ENCODE measurements at places on chromosomes 7 and 10.

- DNase-seq: no peak
These were observed 48.0 kb downstream of the HSPA12A start for GRCh38 chr10:116694243-116694926.

DNA sequence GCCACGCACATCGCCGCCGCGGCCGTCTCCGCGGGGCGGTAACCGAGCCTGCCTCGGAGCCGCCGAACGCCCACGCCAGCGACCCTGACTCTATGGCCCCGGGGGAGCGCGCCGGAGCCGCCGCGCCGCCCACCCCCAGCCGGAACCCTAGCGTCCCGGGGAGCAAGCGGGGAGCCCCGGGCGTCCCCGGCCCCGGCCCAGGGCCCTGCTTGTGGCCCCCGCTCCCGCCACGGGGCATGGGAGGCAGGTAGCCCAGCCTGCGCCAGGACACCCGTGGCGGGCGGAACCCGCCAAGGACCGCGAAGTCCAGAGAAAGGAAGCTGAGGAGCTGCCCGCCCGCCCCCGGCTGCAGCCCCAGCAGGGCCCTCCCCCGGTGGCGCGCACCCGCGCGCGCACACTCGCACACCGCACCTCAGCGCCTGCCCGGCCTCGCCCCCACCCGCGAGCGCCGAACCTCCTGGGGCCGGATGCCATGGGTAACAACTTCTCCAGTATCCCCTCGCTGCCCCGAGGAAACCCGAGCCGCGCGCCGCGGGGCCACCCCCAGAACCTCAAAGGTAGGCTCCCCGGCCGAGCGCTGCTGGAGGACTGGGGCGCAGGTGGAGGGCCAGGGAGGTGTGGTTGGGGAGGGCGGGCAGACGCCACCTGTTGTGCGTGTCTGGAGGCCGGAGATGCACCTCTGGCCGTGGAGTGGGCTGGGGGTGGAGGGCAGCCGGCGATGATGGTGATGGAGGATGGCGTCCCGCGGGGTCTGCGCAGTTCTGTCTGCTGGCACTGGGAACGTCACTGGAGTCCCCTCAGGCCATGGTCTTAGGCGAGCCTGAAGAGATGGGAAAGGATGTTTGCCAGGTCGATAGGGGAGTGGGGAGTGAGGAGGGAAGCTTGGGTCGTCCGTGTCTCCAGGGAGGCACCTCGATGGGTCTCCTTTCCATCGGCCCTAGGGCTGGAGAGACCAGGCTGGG is 692 bp downstream of the NEURL1 start:
- DNase-seq: peak; percentile 16

- DNase-seq: no peak
These were observed 363.4 kb upstream of the PFKP start for GRCh38 chr10:2703953-2704352.

GRCh38 chr7:148523550-148523949 is 67.0 kb upstream of the C7orf33 start:
- no peak for DNase-seq

GRCh38 chr7:2269991-2270460 is 28.0 kb downstream of the NUDT1 start:
- DNase-seq: peak; percentile 76

GRCh38 chr10:50404021-50404773 is 152.9 kb upstream of the ASAH2 start:
- DNase-seq: no peak

- no peak for DNase-seq
These were observed 45.8 kb upstream of the WIPI2 start for GRCh38 chr7:5143935-5144903.

DNA sequence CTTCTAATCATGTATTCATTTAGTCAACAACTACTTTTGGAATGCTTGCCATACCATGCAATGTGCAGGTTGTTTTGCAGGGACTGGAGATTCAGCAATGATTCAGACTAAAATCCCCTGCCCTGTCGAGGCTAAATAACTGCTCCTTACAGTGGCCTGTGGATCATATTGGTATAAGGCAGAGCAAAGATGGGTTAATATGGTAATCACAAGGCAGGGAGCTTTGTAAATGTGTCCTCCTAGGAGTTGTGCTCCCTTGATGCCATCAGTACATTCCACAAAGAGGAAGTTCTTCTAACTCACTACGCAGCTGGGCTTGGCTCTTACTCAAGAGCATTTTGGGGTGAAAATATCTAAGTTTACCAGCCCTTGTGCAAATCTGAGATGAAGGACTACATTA is 614 bp upstream of the IFIT2 start:
- no peak for DNase-seq

- no peak for DNase-seq
These were observed 116.1 kb upstream of the ZMIZ1 start for GRCh38 chr10:78952686-78953085.

DNA sequence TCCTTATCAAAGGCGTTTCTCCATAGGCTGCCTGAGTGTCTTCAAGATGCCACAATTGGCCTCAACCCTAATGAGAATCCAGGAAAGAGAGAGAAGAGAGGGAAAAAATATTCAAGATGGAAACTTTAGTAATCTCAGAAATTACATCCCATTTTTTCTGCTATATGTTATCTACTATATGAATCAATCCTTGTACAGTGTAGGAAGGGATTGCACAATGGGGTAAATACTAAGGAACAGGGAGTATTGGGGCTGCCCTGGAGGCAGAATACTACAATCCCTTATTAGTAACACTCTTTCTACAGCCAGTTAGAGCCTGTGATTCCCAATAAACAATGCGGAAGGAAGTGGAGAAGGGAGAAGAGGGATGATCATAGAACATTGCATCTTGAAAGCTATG is 27.9 kb downstream of the TFPI2 start:
- no peak for DNase-seq

DNA sequence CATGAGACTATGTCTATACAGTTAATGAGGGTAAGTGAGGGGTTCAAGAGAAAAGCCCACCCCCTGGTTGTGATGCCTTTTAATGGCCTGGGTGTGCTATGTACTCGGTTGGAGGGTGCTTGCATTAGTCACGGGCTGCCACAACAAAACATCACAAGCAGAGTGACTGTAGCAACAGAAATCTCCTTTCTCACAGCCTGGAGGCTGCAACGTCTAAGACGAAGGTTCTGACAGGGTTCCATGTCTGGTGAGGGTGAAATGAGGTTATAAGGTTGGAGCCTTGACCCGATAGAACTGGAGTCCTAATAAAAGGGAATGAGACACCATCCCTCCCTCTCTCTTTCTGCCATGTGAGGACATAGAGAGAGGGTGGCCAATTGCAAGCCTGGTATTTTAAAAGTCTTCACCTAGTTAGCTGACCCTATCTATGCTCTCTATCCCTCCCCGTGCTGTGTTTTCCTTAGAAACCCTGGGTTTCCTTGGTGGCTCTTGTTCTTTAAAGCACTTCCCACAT is 126.0 kb upstream of the GDF10 start:
- DNase-seq: no peak

GRCh38 chr10:90642650-90643049 is 215.2 kb downstream of the HTR7 start:
- DNase-seq: no peak

DNA sequence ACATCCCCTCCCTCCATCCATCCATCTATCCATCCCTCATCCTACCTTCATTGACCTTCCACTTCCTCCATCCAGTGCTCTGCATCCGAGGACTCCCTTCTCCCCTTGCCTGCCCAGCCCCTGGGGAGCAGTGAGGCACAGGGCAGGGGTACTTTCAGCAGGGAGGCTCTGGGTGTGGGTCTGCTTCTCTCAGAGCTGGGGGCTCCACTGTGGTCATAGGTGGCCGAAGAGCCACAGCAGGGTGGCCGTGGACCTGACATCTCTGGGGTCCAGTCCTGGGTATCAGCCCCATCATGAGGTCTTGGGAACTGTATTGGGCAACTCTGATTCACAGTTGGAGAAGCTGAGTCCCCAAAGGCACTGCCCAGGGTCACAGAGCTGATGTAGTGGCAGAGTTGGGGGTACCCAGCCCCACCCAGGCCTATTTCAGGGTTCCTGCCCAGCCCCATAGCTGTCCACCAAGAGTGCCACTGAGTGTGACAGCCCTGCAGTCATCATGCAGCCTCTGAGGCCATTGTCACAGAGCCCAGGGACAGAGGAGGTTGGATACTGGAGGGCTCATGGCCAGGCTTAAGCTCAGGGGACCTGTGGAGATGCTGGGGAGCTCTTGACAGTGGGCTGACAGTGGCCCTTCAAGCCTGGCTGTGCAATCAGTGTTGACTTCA is 35.3 kb upstream of the DPYSL4 start:
- DNase-seq: no peak

GRCh38 chr7:75596727-75597614 is 104.9 kb downstream of the SPDYE5 start:
- DNase-seq: peak; percentile 43

DNA sequence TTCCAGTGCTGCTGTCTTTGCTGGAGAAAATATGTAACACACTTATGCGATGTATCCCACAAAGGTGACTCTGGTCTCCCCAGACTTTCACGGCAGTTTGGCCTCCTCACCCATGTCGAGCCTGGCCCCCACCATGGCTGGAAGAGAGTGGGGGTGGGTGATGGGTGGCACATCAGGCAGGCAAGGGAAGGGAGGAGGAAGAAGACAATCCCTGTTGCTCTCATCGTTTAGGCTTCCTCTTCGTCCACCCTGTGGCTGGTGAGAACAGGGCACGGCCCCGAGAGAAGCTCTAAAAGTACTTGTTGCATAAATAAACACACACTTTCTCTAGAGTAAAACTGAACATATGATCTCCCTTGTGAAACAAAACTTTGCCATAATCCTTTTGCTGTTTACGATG is 11.2 kb upstream of the NPS start:
- DNase-seq: no peak

DNA sequence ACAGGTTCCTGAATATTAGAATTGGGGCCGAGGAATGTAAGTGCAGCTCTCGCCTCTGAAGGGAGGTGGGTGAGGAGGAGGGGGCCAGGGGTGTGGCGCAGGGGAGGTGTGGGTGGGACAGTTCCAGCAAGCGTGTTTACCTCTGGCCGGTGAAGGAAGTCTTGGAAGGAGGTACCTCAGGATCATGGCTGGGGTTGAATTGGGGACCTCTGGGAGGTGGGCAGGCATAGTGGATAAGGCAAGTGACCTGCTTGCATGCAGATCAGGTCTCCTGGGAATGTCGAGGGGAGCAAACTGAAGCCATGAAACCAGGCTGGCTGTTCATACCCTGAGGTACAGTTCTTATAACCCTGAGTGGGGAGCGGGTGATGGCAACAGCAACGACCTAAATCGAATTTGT is 2.0 kb downstream of the ZNF775 start:
- DNase-seq: no peak

- DNase-seq: no peak
These were observed 75.0 kb upstream of the MKX start for GRCh38 chr10:27820637-27821036.

- no peak for DNase-seq
These were observed 90.9 kb upstream of the PIP4K2A start for GRCh38 chr10:22805304-22805703.

DNA sequence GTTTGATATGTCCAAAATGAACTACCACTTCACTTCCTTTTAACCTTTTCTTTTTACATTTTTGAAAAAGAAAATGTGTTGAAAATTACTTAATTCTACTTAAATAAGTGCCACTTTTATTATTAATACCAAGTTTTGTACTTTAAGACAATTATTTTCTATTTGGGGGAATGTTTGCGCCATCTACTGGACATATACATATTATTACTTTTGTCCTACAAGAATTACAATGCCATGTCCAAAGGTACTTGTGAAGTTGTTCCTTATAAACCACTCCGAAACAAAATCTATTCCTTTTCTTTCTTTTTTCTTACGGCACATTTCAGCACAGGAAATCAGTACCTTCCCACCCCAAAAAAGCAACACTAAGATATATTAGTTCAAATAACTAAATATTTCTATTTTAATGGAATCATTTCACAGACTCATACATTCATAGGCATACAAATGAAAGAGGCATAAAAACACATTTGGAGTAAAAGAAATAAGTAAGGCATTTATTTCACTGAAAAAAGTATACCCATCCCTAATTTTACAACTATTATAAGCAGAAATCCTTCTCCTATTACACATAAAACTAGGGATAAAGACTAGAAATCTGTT is 169.9 kb downstream of the RNF133 start:
- DNase-seq: no peak

DNA sequence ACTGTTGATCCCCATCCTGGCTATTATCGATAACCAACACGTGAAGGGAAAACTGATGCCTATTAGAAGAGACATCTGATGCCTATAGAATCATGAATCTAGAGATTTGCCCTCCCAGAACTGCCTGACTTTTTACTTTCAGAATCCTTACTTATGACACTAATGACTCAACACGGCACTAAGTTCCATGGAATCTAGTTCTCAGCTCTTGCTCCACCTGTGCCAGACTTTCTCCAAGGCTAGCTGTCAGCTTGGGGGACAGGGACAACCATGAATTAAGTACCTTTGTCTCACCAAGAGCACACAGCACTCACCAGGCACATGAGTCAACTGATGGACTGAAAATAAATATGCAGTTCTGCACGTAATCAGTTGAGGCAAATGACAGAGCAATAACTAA is 184.2 kb downstream of the FRMD4A start:
- no peak for DNase-seq

GRCh38 chr7:25720427-25720826 is 431.6 kb upstream of the NFE2L3 start:
- no peak for DNase-seq

DNA sequence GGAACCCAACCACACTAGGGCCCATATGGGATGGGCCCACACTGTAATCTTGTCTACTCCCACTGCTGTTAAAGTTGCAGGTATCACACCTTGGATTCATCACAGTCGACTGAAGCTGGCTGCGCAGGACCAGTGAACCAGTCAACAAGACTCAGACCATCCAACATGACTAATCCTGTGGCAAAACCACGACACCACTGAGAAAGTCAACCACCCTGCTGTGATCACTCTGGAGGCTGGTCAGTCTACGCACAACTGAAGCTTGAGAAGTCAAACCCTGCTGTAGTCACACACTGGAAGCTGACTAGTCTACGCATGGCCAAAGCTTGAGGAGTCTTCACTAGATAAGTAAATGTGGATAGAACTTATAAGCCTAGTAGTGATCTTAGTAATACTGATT is 9.6 kb upstream of the CYREN start:
- DNase-seq: no peak

GRCh38 chr10:51422311-51423120 is 276.9 kb downstream of the CSTF2T start:
- DNase-seq: no peak

GRCh38 chr7:108499566-108499965 is 26.4 kb downstream of the PNPLA8 start:
- DNase-seq: no peak

All from PC-9 (cell line).